ENCODE measurements at places on chromosomes 3 and 15. TPM values are rescaled to one million over a fixed set of nuclear protein-coding genes. Genes with fewer than 3 reads are reported as not detected.

GHRL gene
- not detected for total RNA-seq

CORO2B gene
- total RNA-seq: 0.80 TPM

SLC2A2 gene
- not detected for total RNA-seq

DNA sequence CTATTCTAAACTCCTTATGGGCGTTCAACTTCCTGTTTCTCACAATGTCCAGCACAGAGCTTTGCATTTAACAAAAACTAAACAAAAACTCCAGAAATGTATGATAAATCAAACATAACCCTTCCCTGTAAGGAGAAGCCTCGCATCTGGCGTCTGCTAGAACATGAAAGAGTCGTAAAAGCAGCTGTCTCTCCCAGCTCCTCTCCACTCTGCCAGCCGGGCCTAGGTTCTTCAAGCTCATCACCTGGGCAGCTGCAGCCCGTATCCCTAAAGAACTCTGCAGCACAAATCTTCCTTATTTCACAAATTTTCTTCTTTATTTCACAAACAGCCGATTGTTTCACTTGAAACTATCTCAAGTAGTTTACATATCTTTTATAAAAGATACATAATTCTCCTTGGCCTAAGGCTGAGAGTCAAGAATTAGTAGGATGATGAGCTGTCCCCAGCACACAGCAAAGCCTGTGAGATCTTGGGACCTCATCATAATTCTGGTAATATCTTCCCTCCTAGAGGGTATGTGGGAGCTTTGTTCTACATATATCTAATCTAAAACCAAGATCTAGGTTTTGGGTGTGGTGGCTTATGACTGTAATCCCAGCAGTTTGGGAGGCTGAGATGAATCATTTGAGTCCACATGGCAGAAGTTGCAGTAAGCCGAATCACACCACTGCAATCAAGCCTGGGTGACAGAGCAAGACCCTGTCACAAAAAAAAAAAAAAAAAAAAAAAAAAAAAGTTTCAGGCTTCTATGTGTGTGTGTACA, 35.3 kb downstream of the ANXA2 start:
- no peak for DNase-seq

DNA sequence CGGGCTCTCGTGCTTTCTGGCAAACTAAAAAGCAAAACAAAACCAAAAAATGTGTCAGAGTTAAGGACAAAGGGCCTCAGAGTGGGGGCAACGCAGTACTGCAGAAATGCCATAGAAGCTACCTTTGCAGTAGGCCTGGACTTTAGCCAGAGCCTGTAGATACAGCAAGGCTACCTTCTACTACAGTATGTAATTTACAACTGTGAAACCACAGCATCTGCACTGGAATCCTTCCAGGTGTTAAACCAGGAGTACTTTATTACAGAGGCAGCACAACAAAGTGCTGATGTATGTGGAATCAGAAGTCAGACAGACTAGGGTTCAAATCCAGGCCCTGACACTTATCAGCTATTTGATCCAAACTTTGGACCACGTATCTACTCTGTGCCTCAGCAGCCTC, 34.9 kb downstream of the RUBCN start:
- no peak for DNase-seq

GRCh38 chr3:170090601-170090981, 52.8 kb downstream of the GPR160 start:
- DNase-seq: no peak

- no peak for DNase-seq
Observed at GRCh38 chr3:123120573-123120972, 53.7 kb downstream of the PDIA5 start.

DNA sequence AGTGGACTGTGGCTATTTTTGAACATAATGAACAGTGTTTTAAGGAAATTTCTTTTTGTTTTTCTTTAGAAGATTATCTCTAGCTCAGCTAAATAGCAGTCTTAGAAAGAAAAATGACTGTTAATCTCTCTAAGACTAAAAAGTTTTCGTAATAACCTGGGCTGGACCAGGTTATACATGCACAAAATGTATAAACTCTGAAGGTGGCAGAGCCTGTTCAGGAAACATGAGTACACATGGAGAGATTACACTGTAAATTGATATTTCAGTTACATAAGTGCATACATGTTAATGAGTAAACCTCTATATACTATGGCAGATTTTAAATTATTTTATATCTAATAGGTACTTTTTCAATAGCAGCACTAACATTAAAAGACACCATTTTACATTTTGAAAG, 258.2 kb upstream of the CFAP20DC start:
- no peak for DNase-seq

DNA sequence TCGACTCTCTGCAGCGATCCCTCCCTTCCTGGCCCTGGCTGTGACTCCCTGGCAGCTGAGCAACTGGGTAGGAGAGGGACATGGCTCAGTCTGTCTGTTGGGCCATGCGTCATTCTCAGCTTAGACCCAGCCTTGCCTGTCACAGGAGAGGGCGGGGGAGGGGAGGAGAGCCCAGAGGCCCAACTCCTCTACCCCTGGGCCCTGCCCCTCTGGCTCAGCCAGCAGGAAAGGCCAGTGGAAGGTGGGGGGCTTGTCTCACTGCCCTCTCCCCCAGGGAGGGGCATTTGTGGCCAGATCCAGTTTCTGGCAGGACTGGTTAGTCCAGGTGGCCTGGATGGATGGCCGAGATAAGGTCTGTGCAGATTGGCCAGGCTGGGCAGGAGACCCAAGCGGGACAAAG, 31.6 kb downstream of the DNAJB8 start:
- DNase-seq: no peak

DNA sequence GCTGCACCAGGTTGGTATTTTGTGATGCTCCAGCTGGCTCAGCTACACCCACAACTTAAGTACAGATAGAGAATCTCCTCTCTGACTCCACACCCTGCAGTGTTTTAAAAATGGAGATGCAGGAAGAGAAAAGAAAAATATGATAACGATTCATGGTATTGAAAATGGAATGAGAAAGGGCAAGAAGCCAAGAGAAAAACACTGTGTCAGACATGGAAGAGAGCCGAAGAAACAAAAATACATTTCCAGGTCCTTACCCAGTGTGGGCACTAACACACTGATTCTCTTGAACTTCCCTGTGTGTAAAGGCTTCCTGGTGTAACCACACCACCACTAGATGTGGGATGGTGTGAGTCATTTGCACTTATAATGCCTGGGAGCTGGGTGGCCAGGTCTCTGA, 93.1 kb downstream of the GMPS start:
- no peak for DNase-seq

DNA sequence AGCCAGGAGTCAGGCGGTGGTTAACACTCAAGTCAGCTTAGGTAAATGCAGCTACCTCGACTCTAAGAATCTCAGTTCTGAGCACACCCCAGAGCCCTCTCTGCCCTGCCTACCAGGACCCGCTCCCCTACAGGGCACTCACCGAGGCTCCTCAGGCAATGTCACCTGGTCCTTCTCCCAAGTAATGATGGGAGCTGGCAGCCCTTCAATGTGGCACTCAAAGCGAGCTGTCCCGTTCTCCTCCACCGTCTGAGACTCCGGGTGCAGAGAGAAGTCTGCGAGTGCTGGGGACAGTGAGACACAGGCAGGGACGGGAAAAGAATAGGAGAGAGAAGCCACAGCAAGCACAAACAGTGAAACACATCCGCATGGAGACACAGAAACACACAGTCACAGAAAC, 12.7 kb downstream of the IGDCC4 start:
- no peak for DNase-seq

- no peak for DNase-seq
Observed at GRCh38 chr3:146559388-146559787, 15.0 kb upstream of the PLSCR1 start.
